Sigmoid colon (tissue), 7 donors: ENCODE measurements at places on chromosomes 4 and X. TPM values are rescaled to one million over a fixed set of nuclear protein-coding genes. Genes with fewer than 3 reads are reported as not detected.

Gene INTS6L
- 9.3 TPM for total RNA-seq

Gene TNMD
- total RNA-seq, result not detected

Gene SLC26A1
- total RNA-seq, result not detected

Gene CPE
- total RNA-seq, result 45.3 TPM

Gene EGF
- total RNA-seq, result 0.83 TPM

DNA sequence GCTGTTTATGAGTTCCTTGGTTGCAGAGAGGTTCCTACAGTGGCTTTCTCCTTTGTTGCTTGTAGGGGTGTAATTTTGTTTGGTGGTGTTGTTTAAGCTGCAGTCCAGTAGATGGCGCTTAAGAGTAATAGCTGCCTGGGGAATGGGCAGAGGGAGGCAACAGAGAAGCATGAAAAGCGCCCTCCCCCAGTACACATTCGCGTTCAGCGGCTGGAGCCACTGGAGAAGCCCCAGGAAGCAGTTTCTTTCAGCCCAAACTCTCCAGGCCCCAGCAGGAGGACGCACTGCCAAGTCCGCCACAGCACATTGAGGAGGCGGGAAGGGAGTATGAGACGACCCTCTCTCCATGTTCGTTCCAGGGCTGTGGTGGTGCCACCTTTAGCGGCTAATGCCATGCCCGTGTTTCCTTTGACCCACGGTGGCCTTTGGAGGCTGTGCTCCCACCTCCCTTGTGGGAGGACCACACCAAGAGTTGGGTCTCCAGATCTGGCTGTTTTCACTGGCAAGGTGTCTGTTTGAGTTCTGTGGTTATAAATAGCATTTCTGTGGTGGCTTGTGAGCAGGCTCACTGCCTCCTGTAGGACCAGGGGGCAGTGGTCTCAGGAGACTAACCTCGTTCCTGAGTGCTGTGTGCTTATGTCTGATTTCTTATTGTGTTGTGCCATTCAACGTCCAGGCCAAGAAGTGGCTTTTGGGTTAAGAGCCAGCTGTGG lies 252.3 kb downstream of the ARHGAP10 start:
- H3K27ac ChIP-seq, result no peak overlapping the region
- H3K4me1 ChIP-seq, result peaks cover 27% of the 10 kb centered on the region
- no peaks in the 10 kb centered on the region for H3K27me3 ChIP-seq
- H3K36me3 ChIP-seq, result no peaks in the 10 kb centered on the region

Gene C4orf50
- total RNA-seq, result 0.83 TPM

- no peaks in the 10 kb centered on the region for H3K4me1 ChIP-seq
- no peaks in the 10 kb centered on the region for H3K36me3 ChIP-seq
- H3K4me3 ChIP-seq, result no peak overlapping the region
- H3K27ac ChIP-seq, result no peak overlapping the region
- no peak for DNase-seq
Observed at GRCh38 chr4:32133734-32134133, 1413.6 kb downstream of the PCDH7 start.

GRCh38 chr4:78612398-78613178 lies 61.0 kb downstream of the ANXA3 start:
- H3K27me3 ChIP-seq, result no peaks in the 10 kb centered on the region
- H3K27ac ChIP-seq, result no peak overlapping the region
- no peaks in the 10 kb centered on the region for H3K4me1 ChIP-seq
- H3K36me3 ChIP-seq, result no peaks in the 10 kb centered on the region
- DNase-seq, result no peak
- no peak overlapping the region for H3K4me3 ChIP-seq

DNA sequence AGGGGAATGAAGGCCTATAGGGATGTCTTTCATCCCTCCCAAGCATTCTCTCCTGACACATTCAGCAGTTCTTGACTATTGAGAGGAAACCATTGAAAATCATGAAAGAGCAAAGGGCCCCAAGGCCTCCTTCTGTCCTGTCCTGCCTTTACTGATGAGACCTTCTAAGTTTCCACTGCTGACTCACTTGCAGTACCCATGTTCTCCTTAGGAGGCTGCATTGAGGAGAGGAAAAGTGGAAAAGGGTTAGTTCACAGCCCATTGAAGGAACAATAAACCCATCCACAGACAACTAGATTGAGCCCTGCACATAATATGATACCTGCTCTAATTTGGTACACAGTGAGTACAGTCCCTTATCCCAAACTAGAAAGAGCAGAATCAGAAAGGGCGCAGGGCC lies 115.1 kb upstream of the PNPLA4 start:
- H3K36me3 ChIP-seq, result no peaks in the 10 kb centered on the region
- no peaks in the 10 kb centered on the region for H3K4me1 ChIP-seq
- no peaks in the 10 kb centered on the region for H3K27me3 ChIP-seq
- no peak for DNase-seq
- no peak overlapping the region for H3K27ac ChIP-seq
- no peak overlapping the region for H3K4me3 ChIP-seq

- no peak for DNase-seq
- no peaks in the 10 kb centered on the region for H3K27me3 ChIP-seq
- H3K4me3 ChIP-seq, result no peak overlapping the region
- H3K27ac ChIP-seq, result no peak overlapping the region
- H3K4me1 ChIP-seq, result peaks cover 18% of the 10 kb centered on the region
Observed at GRCh38 chr4:148044912-148045352, 313.0 kb downstream of the ARHGAP10 start.

Gene DUSP21
- not detected for total RNA-seq

DNA sequence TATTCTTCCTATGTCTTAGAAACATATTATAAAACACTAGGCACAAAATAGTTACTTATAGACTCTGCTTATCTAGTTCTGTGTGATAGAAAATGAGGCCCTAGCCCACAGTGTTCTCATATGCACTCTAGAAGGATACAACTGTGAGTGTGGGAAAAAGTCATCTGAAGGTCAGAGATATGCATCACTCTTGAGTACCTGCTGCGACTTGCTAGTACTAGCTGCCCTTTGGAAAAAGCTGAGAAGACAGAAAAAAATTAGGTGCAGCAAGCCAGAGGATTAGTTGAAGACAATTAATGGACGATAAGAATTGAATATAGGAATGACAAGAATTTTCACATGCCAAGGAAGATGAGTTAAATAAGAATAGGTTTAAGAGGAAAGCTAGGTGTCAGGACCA lies 61.3 kb downstream of the MTHFD2L start:
- DNase-seq, result no peak
- H3K27me3 ChIP-seq, result no peaks in the 10 kb centered on the region
- H3K4me1 ChIP-seq, result no peaks in the 10 kb centered on the region
- H3K36me3 ChIP-seq, result no peaks in the 10 kb centered on the region
- no peak overlapping the region for H3K27ac ChIP-seq

DNA sequence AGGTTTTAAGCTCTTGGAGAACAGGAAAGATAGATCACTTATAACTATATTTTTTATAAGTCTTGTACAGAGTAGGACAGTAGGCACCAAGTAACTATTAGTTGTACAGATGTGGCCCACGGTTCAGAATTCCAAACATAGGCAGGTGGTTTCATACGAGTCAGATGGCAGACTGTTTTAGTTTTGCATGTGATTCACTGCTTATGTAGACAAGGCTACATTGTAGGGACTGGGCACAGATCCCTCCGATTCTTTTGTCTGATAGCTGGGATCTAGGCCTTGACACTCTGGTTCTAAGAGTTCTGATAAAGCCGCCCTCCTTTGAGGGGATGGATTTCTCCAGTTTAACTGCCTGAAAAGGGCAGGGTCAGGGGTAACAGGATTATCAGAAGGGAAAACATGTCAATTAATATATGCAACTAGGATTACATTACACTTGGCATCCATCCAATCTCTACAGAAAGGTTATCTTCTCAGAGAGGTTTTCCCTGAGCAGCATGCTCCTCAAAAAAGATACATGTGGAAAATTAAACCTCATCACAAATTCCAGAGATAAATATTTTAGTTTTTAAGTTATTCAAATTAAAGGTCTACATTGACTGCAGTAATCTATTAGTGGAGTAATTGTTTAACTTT lies 87.8 kb downstream of the SPRY1 start:
- H3K36me3 ChIP-seq, result no peaks in the 10 kb centered on the region
- H3K4me1 ChIP-seq, result no peaks in the 10 kb centered on the region
- no peak for DNase-seq

Gene NXF2
- not detected for total RNA-seq

Gene BANK1
- 1.4 TPM for total RNA-seq

Gene SLC10A7
- total RNA-seq, result 4.8 TPM

DNA sequence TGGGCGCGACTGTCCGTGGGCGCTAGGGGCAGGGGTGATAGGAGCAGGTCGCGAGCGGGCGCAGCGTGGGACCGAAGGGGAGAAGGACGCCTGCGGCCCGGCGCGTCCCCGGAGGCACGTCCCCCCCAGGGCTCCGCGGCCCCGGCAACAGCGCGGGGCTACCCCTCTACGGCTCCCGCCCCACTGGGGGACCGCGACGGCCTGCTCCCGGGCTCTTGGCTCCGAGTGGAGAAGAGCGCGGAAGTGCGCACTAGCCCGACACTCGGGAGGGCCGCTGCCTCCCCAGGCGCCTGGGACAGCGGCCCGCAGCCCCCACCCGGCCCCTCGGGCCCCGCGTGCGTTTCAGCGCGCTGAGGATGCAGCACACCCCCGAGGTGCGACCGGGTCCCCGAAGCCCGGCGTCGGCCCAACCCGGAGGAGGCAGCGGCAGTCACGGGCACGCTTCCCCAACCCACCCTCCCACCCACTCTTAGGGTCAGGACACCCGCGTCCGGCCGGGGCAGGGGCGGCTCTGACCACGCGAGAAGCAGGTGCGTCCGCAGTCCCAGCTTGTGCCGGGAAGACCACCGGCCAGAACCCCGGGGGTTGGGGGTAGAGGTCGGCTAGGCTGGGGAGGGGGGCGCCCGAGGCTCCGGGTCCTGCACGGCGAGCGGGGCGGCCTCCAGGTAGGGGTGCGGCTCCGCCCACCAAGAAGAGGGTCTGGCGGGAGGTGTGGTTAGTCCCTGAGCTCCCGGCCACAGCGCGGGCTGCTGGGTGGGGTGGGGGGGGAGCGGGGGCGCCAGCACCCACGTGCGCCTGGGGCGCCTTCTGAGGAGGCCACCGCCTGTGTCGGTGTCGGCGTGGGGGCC lies 18.5 kb upstream of the NAT8L start:
- H3K4me1 ChIP-seq, result peaks cover 28% of the 10 kb centered on the region
- H3K27ac ChIP-seq, result no peak overlapping the region
- peaks cover 75% of the 10 kb centered on the region for H3K27me3 ChIP-seq
- no peak overlapping the region for H3K4me3 ChIP-seq
- DNase-seq, result no peak
